ENCODE measurements at places on chromosomes 5 and 9.
A peak's percentile ranks its signal among the peaks of the same experiment; 100 is the strongest.

DNA sequence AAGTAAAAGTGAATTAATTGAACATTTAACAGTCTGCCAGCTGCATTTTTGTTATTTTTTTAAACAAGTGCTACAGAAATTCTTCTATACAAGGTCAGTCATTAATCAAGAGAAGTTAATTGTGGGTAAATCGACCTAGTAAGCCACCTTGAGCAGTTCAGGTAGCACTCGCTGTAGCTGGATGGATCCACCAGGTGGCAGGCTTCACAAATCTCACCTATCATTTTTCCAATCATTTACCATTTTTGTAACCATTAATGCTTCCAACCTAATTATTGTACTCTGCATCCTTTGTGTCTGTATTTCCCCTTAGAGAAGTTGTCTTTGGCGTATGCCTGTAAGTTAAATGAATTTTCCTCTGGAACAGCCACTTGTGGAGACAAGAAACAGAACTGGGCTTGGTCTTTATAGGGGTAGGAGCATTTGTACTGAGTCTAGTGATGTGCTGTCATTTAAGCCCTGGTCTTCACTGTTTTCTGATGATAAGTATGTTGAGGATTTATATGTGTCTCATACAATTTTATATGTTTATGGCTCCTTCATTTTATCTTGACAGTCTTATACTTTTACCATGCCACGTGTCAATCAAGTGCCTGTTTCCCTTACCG is 39.5 kb downstream of the CD180 start:
- DNase-seq, result peak; percentile 58

DNA sequence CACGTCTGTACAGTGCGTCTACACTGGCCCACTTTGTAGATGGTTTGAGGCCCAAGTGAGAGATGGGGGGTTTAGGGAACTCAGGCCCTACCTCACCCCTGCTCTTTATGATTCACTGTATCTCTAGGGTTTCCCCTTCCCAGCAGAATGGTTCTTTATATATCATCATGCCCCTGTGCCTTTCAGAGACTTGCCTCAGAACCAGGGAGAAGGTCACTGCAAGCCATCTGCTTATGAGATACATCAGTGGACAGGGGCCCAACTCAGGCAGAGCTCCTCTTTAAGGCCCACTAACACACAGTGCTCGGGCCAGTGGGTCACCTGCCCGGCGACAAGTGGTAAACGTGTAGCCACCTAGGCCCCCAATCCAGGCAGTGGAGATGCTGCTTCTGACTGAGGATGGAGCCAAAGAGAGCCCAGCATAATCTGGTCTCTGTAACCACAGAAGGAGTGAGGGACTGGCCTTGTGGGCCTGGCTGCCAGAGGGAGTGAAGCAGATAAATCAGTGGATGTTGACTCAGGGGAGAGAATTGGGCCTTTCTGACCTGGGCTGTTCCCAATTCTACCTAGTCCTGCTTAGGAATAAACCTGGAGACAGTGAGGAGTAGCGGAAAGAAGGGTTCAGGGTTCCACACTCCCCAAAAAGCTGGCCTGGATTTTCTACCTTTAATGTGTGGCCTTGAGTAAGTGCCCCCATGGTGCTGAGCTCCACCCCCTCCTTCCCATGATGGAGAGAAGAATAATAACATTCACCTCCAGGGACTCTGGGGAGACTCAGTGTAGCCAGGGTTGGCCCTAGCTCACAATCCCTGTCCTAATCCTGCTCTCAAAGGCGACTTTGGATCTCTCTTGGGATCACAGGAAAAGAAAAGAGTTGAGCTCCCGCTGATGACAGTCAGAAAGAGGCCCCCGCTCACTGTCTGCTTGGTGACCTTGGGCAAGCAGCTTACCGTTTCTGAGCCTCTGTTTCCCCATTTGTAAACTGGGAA is 2.8 kb upstream of the DUSP1 start:
- no peak for DNase-seq

DNA sequence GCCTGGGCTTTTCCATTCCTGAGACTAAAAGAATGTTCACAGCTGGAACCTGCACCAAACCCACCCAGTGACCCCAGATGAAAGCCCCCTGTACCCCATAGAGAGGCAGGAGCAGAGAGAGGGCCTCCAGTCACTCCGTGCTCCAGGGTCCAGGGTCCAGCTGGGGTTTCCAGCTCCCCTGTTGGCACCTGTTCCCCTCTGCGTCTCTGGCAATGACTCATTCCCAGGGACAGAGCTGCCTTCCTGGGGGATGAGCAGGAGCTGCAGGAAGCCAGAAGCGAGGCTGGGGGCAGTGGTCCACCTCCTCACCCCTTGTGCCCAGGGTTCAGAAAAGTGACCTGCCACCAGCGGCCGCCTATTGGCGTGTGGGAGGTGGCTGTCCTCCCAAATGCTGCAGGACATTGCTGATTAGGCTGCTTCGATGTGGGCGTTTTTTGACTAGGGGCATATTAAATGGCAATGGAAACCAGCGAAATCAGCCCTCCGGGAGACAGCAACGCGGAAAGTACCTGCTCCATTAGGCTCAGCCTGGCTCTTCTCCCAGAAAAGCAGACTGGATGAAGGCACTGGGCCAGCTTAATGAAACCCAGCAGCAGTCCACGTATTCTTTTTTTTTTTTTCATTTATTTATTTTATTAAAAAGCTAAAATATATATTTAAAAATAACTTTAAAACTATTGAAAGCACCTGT is 97.4 kb downstream of the DAP start:
- DNase-seq, result no peak

DNA sequence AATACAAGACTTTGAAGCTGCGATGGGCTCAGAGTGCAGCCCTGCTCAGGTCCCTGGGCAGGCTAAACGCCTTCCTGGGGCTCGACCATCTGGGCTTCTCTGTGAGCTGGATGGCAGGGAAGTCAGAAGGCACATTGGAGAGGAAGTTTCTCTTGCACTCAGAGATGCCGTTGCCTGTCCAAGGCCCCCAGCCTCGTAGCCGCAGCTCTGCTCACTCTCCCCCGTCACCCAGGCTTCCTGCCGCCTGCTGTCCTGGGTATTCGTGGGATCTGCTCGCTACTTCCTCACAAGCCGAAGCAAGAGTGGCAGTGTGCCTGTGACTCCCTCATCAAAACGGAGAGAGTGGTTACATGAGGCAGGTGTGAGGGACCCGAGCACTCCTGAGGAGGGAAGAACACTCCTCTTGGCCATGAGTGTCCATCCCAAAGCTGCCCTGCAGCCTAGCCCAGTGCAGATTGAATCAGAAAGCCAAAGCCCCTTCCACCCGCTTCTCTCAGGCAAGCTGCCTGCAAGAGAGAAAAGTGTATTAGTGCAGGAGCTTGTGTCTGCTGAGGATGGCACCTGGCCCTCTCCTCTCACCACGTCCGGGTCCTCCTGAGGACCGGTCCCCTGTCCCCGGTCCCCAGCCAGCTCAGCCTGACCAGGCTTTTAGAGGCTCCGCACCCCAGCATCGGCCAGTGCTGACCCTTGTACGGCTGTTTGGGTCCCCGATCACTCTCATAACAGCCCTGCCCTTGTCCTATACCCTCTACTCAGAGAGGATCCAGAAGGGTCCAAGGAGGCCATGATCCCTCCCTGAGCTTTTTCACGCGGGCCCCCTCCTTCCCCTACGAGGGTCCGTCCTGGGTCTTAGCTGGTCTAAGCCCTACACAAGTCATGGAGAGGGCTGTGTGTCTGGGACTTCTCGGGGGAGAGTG is 7.3 kb downstream of the FCN2 start:
- DNase-seq, result no peak

DNA sequence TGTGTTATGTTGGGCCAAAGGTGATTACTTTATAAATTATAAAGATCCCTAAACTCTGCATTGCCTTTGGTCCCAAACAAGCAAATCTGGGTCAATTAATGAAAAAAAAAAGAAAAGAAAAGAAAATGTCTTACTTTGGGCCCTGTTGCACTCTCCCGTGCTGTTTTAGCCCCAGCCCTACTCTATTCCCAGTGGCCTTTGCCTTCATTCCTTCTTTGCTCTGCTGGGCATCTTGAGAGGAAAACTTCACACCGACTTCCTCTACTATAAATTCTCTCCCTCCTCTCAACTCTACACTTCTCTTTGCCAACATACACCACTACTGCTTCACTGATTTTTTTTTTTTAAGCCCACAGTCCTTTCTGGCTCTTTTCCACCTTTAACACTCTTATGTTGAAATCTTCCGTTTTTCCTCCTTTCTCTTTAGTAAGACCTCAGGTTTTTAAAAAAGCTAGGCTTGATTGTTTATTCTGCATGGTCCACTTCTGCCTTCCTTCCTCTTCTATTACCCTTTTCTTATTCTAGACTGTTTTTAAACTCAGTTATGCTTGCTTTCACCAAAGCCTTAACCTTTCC is 4.5 kb upstream of the MSMP start:
- no peak for DNase-seq

DNA sequence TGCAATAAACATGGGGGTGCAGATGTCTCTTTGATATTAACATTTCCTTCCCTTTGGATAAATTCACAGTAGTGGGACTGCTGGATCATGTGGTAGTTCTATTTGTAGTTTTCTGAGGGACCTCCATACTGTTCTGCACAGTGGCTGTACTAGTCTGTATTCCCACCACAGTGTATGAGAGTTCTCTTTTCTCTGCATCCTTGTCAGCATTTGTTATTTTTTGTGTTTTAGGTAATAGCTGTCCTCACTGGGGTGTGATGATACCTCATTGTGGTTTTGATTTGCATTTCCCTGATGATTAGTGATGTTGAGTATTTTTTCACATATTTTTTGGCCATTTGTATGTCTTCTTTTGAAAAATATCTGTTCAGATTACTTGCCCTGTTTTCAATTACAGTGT is 562.5 kb downstream of the CSNK1G3 start:
- no peak for DNase-seq

DNA sequence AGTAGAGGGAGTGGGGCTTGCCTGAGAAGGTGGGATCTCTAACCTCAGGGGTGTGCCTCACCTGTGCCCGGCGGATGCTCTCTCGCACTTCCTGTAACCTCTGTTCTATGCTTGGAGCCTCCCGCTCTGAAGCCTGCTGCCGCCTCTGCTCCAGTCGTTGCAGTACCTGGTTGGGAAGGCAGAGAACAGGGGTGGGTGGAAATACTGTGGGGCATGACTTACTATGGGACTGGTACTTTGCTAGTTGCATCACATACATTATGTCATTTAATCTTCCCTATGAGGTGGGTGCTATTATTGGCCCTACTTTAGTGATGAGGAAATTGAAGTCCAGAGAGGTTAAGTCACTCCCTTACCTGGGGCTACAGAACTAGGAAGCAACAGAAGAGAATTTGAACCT is 5.2 kb downstream of the FCHSD1 start:
- DNase-seq, result no peak

DNA sequence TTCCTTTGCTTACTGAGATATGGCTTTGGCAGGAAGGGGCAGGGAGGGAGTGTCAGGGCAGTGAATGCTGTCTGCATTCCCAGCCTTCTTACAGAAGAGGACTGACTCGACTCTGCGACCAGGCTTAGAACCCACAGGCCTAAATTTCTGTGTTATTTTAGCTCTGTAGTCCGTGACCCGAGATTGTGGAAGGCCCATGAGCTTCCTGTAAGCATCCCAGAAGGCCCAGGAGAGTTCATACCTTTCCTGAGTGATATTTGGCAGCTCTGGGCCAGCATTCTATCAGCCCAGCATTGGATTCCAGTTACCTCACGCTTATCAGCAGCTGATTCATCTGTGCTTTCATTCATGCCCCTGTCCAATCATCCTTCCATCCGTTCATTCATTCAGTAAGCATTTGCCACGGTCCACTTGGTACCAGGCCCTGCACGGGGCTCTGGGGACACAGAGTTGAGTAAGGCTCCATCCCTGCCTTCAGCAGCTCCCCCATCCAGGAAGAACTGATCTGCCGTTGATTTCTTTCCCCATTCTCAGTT is 28.2 kb upstream of the RPL26L1 start:
- no peak for DNase-seq

GRCh38 chr5:30572279-30572678 is 621.2 kb upstream of the CDH6 start:
- no peak for DNase-seq

- DNase-seq, result no peak
Observed at GRCh38 chr5:169298193-169298592, 2.7 kb downstream of the SLIT3 start.

DNA sequence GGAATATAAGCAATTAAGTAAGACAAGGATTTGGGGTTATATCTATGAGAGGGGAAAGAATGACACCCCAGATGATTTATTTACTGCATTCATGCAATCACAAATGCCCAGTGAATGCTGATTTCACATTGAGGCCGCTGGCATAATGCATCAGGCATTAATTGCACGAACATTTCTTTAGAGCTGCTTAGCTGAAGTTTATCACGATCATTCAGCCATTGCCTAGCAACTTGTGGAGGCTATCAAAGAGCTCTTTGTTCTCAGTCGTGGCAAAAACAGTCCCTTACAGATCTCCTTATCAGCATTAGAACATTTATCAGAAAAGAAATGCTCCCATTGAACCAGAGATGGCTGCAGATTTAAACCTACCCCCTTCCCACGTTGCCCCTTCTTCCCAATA is 88.7 kb upstream of the PRRC1 start:
- no peak for DNase-seq

- no peak for DNase-seq
Observed at GRCh38 chr5:157611571-157612476, 36.2 kb upstream of the ADAM19 start.

DNA sequence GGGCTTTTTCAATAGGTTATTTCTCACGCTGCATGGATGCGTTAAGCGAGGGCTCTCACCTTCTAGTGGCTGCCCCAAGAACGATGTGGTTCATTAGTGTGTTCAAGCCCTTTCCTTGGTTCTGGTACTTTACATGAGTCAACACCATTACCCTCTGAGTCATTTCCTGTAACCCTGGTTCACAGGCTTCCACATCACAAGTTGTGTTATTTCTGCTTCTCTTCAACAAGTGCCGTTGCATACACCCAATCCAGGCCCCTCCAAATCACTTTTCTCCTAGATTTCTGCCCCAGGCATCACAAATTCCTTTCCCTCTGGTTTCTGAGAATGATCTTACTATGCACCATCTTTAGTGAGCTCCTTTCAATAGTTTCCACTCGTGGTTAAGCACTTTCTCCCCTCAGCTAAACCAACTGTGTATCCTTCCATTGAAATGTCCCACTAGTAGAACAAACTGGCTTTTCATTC is 69.5 kb upstream of the RAD23B start:
- DNase-seq, result peak; percentile 21

DNA sequence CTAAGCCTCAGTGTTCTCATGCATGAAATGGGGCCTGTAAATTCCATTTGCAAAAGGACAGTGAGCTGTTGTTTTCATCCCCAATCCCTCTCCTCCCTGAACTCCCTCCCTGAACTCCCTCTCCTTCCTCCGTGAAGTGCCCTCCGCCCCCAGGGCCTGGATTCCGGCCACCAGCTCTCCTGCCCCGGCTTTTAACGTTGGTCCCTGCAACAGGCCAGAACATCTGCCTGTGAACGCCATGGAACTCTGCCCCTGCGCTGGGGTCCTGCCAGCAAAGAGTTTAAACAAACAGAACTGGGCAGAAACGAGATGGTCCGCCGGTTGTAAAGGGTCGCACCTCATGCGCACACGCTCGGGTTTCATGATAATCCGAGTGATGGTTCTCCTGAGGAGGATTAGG is 62.4 kb downstream of the SMIM23 start:
- DNase-seq, result no peak

DNA sequence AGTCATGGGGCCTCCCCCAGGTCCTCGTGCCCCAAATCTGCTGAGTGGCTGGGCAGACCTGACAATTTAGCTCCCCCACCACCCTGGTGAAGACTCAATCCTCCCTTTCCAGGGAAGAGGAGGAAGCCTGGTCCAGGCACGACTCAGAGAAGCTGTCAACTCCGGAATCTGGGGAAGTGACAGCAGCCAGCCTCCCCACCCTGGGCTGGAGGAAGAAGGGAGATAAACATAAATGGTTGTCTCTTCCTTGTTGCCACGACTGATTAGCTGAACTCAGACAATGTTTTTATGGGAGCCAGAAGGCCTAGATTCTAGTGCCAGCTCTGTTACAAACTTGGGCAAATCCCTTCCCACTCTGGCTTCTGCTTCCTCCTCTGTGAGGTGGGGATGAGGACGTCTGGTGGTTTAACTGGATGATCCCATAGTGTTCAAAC is 15.4 kb downstream of the CCDC69 start:
- no peak for DNase-seq

Data from activated gamma-delta T cell treated with Interleukin-2 at 50 U/mL for 16 hours (primary cell).